ENCODE measurements at places on chromosomes 13 and 19.

- DNase-seq: no peak
Observed at GRCh38 chr19:46967578-46968032, 52.0 kb upstream of the NPAS1 start.

DNA sequence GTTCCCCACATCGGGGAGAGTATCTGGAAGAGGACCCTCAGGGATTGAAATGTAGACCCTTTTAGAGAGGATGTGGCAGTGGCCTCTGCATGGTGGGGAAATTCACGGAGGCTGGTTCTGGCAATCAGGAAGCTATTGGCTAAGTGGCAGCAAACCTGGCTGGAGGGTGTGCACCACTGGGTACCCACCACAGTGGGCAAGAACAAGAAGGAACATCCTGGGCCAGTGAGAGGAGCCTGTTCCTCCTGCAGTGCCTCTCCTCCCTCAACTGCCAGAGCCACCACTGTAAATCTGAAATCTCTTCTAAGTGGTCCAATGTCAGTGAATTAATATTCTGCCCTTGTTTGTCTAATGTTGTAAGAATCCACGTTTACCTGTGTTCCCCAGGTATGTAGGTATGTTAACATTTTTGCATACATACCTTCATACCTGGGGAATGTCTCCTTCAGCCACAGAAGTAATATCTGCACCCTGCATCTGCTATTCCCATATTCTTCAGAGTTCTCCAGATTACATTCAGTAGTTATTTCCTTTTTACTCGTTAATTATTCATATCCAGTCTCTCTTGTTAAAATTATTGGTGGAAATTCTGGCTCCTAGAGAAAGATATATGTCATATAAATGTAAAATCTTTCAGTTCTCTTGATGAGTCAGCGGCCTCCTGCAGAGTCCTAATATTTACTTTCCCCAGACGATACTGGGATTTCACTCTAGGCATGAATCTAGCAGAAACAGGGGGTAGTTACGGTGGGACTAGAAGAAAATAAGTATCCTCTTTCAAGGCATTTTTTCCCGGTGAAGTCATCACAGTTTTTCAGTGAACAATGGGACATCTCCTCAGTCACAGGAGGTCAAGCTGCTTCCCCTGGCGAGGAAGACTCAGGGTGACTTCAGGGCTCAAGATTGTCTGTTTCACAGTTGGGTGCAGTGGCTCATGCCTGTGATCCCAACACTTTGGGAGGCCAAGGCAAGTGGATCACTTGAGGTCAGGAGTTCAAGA, 148.3 kb downstream of the MYO16 start:
- DNase-seq: peak; percentile 18

DNA sequence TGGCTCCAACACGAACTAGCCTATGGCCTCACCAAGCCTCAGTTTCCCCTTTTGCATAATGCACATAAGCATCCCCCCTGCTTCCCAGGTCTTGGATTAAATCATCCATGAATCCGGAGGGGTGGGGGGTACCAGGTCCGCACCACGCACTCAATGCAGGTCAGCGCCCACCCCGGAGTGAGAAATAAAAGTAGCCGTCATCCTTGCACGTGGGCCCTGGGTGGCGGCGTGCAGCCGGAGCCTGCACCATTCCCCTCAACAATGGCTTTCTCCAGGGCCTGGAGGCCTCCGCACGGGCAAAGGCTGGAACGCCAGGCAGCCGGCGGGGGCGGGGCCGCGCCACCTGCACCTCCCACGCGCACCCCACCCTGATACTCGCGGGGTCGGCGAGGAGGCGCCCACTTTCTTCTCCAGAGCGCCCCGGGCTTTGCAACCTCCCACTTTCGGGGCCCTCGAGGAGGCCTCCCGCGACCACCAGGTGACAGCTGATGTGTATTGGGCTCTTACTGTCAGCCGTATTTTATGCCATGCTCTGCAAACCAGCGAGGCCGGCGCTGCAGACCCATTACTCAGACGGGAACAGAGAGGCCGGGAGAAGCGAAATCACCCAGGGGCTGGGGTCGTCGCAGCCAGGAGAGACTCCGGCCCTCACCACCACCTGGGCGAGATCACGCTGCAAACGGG, 767 bp upstream of the GADD45B start:
- DNase-seq: no peak

GRCh38 chr19:10333758-10334587, 644 bp upstream of the RAVER1 start:
- DNase-seq: no peak

DNA sequence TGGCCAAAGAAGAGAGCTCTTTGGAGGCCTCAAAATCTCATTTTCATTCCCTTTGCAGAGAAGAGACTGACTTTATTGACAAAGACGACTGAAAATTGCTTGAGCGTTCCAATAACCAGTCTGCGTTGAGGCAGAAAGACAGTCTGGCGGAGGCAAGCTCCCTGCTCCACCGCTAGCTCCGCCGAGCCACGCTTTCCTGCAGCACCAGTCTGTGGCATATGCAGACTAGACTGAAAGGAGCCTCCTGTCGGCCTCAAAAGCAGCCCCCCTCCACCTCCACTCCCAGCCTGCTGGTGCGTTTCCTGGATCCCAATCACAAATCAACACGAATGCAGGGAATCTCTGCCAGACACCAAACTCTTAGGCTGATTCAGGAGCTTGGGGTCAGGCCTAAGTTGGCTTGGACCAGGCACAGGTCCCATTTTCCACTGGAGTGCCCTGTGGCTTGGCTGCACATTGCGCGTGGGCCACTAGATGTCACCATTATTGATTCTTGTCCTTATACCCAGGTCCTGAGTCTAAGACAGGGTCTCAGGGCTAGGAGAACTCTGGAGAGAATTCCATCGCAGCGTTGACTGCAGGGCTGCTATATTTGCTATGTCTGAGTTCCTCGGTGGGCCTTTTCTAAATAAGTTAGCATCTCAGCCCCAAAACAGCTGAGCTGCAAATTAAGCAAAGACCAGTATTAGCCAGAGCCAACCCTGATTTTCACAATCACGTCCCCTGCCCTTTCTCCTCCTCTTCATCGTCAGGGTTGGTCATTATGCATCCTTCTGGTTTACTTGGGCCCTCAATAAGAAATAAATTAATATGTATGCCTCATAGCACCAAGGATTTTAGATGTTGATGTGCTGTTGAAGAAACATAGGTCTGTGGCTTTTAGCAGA, 5.2 kb upstream of the ZNF507 start:
- peak; percentile 69 for DNase-seq

DNA sequence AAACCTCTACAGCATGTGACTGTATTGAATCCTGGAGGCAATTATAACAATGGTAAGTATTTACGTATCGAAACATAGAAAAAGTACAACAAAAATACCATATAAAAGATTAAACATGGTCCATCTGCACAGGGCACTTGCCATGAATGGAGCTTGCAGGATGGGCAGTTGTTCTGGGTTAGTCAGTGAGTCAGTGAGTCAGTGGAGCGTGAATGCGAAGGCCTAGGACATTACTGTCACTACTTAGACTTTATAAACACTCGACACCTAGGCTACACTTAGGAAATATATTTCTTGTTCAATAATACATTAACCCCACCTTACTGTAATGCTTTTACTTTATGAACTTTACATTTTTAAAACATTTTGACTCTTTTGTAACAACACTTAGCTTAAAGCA, 35.6 kb upstream of the TMTC4 start:
- no peak for DNase-seq

- DNase-seq: no peak
Observed at GRCh38 chr13:112954488-112955270, 14.3 kb upstream of the MCF2L start.

DNA sequence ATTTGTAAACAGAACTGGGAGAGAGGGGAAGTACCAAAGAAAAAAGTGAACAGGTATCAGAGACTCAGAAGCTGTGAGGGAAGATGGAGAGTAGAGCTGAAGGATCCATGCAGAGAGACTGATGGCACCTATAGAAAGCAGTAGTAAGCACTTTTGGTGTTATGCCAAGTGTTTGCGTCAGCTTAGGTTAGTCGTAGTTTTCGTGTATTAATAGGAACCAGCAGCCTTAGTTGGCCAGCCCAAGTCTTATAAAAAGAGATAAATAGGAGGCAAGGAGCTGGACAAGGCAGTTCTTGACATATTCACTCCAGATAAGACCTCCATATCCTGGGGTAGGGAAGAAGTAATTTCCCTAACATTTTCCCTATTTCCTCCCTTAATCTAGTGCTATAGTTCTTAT, 214.2 kb downstream of the OXGR1 start:
- DNase-seq: no peak

- peak; percentile 28 for DNase-seq
Observed at GRCh38 chr13:100604918-100605710, 16.5 kb upstream of the GGACT start.
